Endothelial cell (in vitro differentiated cells): ENCODE measurements at places on chromosomes 3 and 15. TPM values are rescaled to one million over a fixed set of nuclear protein-coding genes. Genes with fewer than 3 reads are reported as not detected.

TJP1 gene
- 473 TPM for total RNA-seq

GXYLT2 gene
- 1.8 TPM for total RNA-seq

GP9 gene
- 1.5 TPM for total RNA-seq

KCNH8 gene
- 1.3 TPM for total RNA-seq

ASB14 gene
- not detected for total RNA-seq

IGSF10 gene
- 4.1 TPM for total RNA-seq

CRTAP gene
- total RNA-seq = 341 TPM

GPR62 gene
- total RNA-seq = not detected

PRRT3 gene
- 1.9 TPM for total RNA-seq

PRSS50 gene
- 0.38 TPM for total RNA-seq

HHLA2 gene
- total RNA-seq = not detected

TRIM71 gene
- 74.0 TPM for total RNA-seq

HESX1 gene
- 1.6 TPM for total RNA-seq

NBEAL2 gene
- total RNA-seq = 202 TPM

BFSP2 gene
- total RNA-seq = not detected

HACL1 gene
- 17.5 TPM for total RNA-seq

ENTPD3 gene
- not detected for total RNA-seq

WDR76 gene
- 4.8 TPM for total RNA-seq

AADACL2 gene
- total RNA-seq = not detected

P2RY13 gene
- not detected for total RNA-seq

SLCO2A1 gene
- total RNA-seq = 3.8 TPM

FGD5 gene
- total RNA-seq = 294 TPM

GOLGA8Q gene
- total RNA-seq = not detected

TRPM1 gene
- total RNA-seq = not detected

RGMA gene
- 5.7 TPM for total RNA-seq

CPNE9 gene
- 0.31 TPM for total RNA-seq

IGF2BP2 gene
- 165 TPM for total RNA-seq

MRAS gene
- 5.9 TPM for total RNA-seq
